ENCODE measurements at places on chromosomes 1 and 21.

GRCh38 chr1:85088408-85088784, 40.1 kb upstream of the MCOLN3 start:
- no peak for DNase-seq

DNA sequence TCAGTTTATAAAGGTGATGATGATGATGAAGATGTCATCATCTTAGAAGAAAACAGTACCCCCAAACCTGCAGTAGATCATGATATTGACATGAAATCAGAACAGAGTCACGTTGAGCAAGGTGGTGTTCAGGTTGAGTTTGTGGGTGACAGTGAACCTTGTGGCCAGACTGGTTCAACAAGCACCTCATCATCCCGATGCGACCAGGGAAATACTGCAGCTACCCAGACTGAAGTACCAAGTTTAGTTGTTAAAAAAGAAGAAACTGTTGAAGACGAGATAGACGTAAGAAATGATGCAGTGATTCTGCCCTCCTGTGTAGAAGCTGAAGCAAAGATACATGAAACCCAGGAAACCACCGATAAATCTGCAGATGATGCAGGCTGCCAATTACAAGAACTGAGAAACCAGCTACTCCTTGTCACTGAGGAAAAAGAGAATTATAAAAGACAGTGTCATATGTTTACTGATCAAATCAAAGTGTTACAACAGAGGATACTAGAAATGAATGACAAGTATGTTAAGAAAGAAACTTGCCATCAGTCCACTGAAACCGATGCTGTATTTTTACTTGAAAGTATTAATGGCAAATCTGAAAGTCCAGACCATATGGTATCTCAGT, 16.0 kb upstream of the CHAF1B start:
- DNase-seq = no peak

DNA sequence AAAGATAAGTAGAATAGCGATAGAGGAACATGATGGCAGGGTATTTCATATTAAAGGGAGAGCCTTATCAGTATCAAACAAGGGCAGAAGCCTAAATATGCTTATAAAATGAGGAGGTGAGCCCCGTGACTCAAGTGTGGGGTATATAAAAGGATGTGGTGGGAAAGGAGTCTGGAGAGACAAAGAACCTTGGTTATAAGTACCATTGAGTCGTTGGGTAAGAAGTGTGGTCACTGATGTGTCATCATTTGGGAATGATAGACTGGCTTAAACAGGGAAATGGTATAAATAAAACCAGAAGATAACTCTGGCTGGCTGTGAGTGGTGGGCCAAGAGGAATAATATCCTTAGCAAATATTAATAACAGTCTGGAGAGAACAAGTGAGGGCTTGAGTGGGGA, 10.9 kb upstream of the CD5L start:
- no peak for DNase-seq

DNA sequence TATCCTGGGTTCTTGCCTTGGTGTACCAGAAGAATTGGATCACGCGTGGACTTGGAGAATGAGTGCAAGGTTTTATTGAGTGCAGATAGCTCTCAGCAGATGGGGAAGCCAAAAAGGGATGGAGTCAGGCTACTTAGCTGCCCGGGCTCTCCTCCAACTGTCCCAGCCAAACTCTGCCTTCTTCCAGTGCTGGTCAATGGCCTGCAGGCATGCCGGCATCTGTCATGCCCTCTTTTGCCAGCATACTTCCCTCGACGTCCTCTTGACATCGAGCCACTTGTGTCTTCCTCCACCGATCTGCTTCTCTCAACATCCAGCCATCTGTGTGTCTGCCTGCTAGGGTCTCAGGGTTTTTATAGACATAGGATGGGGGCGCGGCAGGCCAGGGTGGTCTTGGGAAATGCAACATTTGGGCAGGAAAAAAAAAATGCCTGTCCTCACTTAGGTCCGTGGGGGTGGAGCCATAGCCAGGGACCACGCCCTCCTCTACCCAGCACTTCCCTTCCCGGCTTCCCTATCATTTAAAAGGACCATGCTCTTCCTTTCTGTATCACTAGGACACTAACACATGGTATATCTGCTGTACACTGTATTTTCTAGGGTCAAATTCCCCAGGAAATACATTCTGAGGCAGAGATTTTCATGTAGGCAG, 47.0 kb upstream of the BCAR3 start:
- no peak for DNase-seq

- no peak for DNase-seq
Observed at GRCh38 chr1:185487026-185487425, 170.0 kb upstream of the IVNS1ABP start.

DNA sequence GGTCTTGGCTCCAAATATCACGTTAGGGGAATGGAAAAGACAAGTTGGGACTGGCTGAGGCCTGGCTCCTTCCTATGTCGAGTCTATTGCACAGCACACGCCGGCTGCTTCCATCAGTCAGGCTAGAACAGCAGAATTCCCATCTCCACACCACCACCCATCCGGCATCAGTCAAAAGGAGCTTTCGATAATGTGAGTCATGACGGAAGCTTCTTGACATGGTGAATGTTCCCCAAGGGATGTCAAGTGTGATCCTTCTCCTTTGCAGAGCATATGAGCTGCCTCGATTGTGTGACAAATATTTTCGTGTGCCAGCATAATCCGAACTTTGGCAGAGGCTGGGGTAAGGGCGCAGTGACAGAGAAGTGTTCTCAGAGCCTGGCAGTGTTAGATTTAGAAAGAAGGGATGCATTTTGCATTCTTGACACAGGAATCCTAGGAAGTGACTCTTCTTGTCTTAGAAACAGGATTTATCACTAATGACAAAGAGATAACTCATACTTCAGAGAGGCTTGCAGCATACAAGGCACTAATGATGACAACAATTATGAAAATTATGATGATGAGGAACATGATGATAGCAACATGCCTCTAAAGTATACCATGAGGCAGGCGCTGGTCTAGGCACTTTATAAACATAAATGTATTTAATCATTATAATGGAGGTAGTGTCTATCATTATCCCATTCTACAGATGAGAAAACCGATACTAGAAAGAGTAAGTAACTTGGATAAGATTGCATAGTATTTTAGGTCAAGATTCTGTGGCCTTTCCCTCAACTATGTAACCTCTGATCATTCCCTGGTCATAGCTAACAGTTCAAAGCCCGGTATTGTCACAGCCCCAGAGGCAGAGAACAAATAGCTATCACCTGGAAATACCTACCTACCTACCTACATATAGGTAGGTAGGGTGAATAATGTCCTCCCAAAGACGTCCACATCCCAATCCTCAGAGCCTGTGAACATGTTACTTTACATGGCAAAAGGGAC, 135.0 kb downstream of the KCNJ6 start:
- no peak for DNase-seq

Data from stimulated activated CD4-positive, alpha-beta T cell treated with anti-CD3 and anti-CD28 coated beads, Interleukin-4, amount 100 ng/mL, for 1 hour (primary cell).